ENCODE measurements at places on chromosomes 1 and 21.

GRCh38 chr1:56452027-56453011, 127.0 kb downstream of the PLPP3 start:
- DNase-seq: no peak

DNA sequence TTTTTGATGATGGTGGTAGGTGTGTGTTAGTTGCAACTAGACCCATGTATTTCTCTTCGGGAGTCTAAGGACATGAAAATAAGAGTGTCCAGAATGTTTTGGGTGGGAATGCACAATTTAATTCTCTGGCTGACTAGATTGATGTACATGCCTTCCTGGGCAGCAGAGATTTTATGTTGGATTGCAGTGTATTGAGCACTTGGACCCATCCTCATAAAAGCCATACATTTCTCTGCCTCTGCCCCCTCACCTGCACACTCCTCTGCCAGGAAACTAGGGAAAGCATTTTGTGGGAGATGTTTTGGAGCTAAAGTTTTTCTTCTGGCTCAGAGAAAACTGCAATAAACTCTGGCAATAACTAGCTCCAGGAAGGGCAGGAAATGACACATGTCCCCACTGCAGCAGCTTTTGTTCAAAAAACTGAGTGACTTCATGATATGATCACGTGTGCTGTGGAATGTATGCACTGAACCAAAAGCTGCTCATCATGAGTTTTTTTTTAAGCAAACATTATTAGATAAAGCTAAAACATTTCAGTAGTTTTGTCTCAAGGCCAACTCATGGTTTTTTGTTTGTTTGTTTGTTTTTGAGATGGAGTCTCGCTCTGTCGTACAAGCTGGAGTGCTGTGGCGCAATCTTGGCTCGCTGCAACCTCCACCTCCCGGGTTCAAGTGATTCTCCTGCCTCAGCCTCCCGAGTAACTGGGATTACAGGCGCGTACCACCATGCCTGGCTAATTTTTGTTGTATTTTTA, 17.6 kb downstream of the RIT1 start:
- DNase-seq: no peak

DNA sequence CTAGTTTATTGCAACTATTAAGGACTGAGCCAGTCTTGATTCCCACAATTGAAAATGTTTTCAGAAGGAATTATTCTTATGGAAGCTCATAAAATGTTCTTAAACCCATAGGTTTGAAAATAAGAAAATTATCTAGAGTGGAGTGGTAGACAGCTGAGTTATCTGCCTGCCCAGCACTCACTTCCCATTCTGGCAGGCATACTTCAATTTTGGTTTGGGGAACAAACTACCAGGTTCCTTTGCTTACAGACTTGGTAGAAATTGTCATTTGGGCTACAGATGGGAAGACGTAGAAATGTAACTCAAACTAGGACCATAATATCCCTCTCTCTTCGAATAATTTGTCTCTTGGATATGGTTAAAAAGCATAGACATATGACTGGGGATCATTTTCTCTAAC, 18.4 kb downstream of the JUN start:
- no peak for DNase-seq

DNA sequence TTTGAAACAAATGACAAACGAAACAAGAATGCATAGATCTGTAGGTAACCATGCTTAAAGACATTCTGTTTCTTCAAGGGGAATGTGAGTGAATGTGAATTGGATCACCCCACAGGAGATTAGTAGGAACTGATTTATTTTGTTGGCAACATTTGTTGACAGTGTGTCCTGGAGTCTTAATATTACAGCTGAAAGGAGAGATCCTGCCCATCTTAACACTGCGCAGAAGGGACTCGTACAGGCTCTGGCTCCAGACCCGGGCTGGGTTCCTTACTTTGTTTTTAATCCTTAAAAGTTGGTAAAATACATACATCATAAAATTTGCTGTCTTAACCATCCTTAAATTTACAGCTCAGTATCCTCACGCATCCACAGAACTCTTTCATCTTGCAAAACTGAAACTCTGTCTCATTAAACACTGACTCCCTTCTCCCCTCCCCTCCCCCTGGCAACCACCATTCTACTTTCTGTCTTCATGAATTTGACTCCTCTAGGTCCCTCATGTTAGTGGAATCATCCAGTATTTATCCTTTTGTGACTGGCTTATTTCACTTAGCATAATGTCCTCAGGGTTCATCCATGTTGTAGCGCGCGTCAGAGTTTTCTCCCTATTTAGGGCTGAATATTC, 74.1 kb downstream of the GALNT2 start:
- no peak for DNase-seq

GRCh38 chr1:174989536-174990220, 10.1 kb upstream of the CACYBP start:
- DNase-seq: no peak
